ENCODE measurements at places on chromosomes 1 and 21.

DNA sequence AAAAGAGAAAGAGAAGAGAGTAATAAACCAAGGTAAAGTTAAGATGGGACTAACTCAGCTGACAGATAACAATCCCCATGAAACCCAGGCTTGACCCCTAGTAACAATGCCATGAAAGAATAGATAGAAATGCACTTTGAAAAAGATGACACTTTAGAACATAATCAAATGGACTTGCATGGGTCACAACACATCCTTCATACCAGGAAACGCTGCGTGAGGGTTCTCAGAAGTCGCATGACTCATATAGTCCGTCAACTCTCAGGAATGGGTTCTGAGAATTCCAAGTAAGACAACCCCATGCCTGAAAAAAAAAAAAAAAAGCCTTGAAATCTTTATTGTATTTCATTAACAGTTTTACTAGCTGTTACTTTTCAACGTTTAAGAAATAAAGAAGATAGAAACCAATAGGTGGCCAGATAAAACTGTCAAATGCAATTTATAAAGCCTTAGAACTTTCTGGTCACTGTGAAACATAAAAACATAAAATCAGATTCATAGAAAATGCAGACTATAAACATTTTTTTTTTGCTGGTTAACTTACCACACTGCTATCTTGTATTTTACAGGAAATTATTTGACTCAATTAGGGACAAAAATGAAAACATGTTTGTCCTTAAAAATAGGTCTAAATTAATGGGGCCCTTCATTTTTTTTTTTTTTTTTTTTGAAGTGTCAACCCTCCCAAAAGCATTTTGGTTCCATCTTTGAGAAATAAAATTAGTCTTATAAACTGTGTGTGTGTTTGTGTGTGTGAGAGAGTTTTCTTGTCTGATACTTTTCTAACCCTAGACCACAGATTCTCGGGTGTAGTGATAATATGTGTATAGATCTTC is 202.1 kb downstream of the NCAM2 start:
- DNase-seq = peak; percentile 61

GRCh38 chr1:151314137-151314875 is 12.9 kb downstream of the PI4KB start:
- no peak for DNase-seq

GRCh38 chr1:184050636-184051035 is 894 bp upstream of the TSEN15 start:
- no peak for DNase-seq

DNA sequence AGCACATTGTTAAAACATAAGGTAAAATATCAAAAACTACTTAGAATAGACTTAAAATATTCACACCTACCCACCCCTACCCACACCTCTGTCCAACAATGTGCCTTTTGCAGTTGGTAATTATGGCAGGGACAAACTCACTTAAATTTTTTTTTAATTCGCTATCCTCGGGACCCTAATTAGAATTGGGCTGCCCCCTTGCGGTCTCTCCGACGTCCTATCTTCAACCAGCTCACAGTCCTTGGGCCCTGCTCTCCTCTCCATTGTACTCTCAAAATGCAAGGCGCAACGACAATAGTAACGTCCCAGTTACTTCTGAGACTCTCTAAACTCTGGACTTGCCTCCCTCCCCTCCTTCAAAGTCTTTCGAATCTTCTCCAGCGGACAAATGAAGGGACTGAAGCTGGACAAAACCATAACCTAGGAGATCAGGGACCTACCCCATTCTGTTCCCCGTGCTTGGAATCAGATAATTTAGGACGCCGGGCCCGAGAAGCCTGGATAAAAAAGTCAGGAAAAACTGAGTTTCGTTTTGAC is 1.1 kb upstream of the CIART start:
- no peak for DNase-seq

GRCh38 chr1:204225841-204226735 is 12.3 kb upstream of the GOLT1A start:
- no peak for DNase-seq

DNA sequence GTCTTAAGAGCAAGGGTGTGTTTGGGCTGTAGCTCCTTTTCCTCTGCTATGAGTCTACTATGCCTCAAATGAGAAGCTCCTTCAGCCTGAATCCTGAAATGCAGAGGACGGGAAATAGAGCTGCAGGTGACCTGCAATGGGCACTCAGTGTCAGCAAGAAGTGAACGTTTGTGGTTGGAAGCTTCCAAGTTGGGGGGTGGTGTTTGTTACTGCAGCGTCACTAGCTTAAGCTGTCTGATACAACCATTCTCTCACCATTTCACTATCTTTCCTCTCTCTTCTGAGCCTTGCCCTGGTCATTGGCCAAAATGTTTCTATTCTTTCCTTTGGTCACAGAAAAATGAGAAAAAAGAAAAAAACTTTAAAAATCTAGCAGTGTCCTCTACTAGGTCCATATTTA is 19.4 kb downstream of the TRIM67 start:
- DNase-seq = no peak

DNA sequence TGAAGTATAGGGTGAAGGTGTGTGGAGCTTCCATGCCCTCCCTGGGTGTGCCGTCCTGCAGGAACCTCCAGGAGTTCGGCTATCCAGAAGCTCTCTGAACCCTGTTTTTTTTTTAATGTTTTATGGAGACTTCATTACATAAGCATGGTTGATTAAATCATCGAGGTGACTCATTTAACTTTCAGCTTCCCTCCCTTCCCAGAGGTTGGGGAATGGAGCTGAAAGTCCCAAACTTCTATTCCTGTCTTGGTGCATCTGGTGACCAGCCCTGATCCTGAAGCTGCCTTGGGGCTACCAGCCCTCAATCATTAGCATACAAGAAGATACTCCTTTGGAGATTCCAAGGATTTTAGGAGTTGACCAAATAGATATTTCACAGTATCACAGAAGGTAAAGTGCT is 9.5 kb downstream of the RRP15 start:
- DNase-seq = no peak

GRCh38 chr21:19807201-19807600 is 1191.0 kb upstream of the NCAM2 start:
- no peak for DNase-seq

DNA sequence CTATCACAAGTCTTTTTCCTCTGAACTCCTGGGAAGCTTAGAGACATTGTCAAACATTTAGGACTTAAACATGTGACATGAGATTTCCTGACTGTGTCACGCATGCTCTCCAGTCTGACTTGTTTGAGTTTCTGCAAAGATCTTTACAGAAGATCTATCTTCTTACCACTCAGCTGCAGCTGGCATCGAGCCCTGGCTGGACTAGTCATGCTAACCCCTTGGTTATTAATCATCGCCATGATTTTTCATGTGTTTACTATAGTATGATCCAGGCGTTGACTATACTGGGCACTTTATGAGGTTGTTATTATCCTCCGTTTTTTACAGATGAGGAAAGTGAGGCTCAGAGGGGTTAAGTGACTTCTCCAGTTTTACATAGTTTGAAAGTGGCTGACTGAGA is 18.1 kb upstream of the IRF2BP2 start:
- DNase-seq = no peak

DNA sequence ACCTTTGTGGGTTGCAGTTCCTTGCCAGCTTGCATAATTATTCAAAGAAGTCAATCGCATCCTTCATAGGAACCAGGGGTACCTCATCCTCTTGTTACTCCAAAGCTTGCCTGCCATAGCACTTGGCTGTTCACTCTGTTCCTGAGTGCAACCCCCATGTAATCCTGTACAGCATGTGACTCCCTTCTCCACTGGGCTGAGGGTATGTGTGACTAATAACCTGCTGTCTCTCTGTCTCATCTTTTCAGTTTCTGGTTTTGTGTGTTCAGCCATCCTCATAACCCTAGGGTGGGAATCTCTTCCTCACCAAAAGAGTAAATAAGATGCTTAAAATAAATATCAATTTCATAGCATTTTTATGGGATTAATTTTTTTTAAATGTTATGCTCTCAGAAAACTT is 351.9 kb downstream of the S1PR1 start:
- no peak for DNase-seq

DNA sequence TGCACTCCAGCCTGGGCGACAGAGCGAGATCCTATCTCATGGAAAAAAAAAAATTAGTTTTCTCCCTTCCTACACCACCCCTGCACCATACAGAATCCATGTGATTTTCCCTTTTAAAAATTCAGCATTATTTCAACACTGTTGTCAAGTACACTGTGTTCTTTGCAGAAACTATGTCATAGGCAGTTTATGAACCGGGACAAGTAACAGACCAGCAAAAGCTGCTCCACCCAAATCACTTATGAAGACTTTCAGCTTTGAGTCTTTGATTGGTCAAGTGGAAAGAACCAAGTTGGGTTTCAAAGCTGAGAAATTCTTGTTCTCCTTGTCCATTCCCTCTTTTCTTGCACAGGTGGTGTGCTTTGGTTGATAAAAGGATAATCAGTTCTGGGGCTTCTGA is 173.0 kb downstream of the CDC7 start:
- DNase-seq = no peak

GRCh38 chr1:41661428-41662060 is 177.1 kb upstream of the EDN2 start:
- DNase-seq = no peak

GRCh38 chr1:180247061-180247460 is 17.0 kb downstream of the LHX4 start:
- DNase-seq = no peak

DNA sequence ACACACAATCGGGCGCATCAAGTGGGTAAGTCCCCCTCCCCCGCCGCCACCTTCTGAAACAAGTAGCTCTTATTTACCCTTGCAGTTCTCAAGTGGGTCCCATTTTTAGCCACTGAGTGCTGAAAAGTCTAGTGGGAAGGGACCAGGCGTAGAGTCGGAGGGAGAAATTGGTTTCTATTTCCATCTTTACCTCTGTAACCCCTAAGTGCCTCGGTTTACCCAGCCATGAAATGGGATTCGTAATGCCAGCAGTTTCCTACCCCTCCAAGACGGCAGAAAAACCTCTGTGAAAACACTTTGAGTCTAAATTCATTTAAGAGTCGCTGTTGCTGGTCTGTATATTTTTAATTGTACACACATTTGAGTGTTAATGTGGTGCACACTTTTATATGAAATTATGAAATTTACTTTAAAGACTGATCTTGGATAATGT is 928 bp downstream of the TLCD4 start:
- DNase-seq = no peak

GRCh38 chr1:154695985-154696384 is 88.0 kb upstream of the ADAR start:
- no peak for DNase-seq

- DNase-seq = peak; percentile 25
Measured at GRCh38 chr1:77473690-77474089, 191.9 kb downstream of the AK5 start.

- no peak for DNase-seq
Measured at GRCh38 chr1:234201600-234201999, 171.7 kb upstream of the COA6 start.

- DNase-seq = no peak
Measured at GRCh38 chr1:98389809-98390208, 271.7 kb upstream of the SNX7 start.

- DNase-seq = no peak
Measured at GRCh38 chr1:29655145-29655544, 418.8 kb downstream of the PTPRU start.

DNA sequence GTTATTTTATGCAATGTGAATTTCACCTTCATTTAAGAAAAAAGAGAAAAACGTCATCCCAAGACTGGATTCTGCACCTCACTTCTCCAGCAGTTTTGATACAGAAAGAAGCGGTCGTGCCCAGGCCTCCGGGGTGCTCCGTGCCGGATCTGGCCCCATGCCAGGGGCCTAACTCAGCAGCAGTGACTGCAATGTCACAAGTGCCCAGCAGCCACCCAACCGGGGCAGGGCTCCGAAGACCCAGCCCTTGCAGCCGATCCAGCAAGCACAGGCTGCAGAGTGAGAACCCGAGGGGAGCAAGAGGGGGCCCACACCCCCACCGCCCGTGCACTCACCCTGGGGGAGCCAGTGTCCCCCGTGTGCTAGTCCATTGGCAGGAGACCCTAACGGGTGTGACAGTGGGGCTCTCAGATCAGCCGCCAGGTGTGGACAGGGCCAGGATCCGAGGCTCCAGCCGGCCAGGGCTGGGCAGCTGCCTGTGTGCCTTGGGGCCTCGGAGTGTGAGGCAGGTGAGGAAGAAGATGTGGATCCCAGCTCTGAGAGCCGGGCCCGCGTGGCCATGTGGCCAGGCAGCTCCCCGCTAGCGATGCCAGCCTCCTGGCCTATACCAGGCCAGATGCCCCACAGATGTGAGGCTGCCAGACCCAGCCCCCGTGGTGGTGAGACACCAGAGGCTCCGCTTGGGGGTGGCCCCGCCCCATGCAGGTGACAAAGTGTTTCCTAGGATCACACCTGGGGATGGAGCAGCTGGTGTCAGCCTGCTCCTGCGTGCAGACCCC is 60.6 kb downstream of the MEGF6 start:
- DNase-seq = no peak

GRCh38 chr1:248714248-248714647 is 11.7 kb upstream of the OR14I1 start:
- DNase-seq = no peak

DNA sequence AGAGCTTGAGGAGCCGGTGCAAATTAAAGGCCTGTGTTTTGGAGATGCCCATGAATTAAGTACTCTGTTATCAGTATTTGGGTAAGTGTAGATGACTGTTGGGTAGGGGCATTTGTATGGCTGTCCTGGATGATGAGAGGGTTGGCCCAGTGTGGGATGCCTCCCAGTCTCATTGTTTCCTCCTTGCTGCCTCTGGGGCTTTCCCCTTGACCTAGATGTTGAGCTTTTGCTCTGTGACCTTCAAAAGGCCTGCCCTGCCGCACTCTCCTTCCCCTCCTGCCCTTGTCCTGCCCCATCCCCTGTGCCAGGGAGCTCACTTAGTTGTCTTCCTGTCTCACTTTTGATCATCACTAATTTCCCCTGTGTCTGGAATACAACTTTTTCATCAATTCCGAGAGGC is 10.0 kb downstream of the GALNT2 start:
- no peak for DNase-seq

DNA sequence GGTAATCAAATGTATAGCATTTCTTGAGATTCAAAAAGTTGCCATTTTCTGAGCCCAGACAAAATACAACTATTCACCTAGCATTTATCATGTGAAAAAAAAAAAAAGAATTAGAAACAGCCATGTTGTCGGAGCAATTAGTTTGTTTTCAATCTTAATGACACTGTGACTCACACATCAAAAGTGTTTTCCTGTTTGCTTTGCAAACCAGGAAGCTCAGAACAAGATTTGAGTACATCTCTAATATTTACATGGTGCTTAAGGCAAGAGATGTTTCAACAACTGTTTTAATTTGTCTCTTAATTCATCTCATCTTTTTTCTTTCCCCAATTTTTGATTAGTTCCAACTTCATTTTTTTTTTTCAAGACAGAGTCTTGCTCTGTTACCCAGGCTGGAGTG is 62.5 kb upstream of the CAPZB start:
- no peak for DNase-seq

GRCh38 chr1:108801101-108801500 is 54.6 kb downstream of the STXBP3 start:
- DNase-seq = no peak

GRCh38 chr1:21685946-21686678 is 17.0 kb upstream of the RAP1GAP start:
- no peak for DNase-seq

- DNase-seq = no peak
Measured at GRCh38 chr1:224565186-224565585, 50.9 kb upstream of the CNIH3 start.

GRCh38 chr1:225896937-225897549 is 8.1 kb upstream of the LEFTY1 start:
- no peak for DNase-seq
